Temporal lobe (tissue), 4 donors: ENCODE measurements at places on chromosomes 1 and 21. TPM values are rescaled to one million over a fixed set of nuclear protein-coding genes. Genes with fewer than 3 reads are reported as not detected.

The GOLPH3L gene
- 5.4 TPM for total RNA-seq

The MPZ gene
- 0.49 TPM for total RNA-seq

The PAQR6 gene
- total RNA-seq, result 4.7 TPM

The TCHH gene
- 0.25 TPM for total RNA-seq

The OR2T6 gene
- total RNA-seq, result not detected

The OR2M3 gene
- under 0.01 TPM for total RNA-seq
